Dermis blood vessel endothelial cell (primary cell): ENCODE measurements at places on chromosomes 2 and 18. TPM values are rescaled to one million over a fixed set of nuclear protein-coding genes. Genes with fewer than 3 reads are reported as not detected.
A peak's percentile ranks its signal among the peaks of the same experiment; 100 is the strongest.

TSGA10 gene
- 1.7 and 2.9 TPM in 2 replicates for total RNA-seq

PLGLB1 gene
- 0.84 and 2.6 TPM in 2 replicates for total RNA-seq

DNA sequence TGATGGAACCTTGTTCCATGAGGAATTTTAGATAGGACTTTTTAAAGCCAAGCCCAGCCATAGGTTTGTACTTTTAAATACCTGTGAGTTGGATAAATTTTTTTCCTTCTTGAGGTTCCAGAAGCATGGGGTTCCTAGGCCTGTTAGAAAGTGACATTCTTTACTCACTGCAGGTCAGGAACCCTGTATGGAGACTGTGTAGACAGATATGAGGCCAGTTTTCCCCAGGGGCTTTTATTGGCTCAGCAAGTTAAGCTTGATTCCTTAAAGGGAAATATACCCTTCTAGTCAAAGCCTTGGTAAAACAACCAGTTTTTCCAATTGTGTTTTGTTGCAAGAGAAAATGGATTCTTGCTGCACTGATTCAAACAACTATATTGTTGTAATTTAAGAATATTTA is 38.4 kb upstream of the GMCL1 start:
- no peak for DNase-seq

DNA sequence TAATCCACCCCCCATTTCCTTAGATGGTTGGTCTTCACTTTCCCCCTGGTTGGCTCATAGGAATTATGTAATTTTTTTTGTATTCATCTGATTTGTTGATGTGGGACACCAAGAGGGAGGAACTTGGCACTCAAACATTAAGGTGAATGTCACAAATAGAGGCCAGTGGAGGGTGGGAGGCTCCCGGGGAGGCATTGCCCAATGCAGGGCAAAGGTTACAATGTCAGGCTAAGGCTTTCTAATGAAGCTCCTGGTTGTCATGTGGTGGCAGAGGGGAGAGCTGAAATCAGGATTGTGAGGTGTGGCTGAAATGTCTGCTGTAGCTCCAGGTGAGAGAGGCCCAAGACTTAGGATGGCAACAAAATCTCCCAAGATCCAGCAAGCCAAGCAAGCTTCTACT is 42.7 kb downstream of the MPHOSPH10 start:
- no peak for DNase-seq

DNA sequence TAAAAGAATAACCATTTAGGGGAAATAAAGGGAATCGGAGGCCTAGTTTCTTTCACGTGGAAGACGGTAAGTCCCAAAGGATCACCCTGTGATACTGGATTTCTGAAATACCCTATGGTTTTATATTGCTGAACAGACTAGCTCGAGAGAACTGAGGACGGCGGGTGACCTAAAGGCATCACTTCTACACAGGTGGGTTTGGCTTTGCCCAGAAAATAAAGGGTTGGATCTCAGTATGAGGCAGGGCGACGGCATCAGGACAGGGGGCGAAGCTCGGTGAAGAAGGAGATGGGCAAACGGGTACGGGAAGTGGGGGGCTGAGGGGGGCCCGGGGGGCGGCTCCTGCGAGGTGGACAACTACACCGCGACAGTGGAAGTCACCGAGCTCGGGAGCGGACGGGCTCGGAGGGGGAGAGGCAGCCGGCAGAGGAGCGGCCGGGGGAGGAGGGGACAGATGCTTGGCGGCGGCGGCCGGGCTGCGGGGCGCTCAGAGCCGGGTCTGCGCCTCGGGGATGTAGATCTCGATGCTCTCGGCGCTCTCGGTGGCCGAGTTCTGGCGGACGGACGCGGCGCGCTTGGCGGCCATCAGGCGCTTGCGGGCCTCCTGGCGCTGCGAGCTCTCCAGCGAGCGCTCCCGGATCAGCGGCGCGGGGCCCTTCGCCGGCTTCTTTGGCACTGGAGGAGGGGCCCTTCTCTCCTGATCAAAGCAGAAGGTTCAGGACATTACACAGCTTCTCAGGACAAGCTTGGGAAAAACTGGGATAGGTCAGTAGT is 48.9 kb downstream of the TGIF1 start:
- peak; percentile 66 for DNase-seq

DNA sequence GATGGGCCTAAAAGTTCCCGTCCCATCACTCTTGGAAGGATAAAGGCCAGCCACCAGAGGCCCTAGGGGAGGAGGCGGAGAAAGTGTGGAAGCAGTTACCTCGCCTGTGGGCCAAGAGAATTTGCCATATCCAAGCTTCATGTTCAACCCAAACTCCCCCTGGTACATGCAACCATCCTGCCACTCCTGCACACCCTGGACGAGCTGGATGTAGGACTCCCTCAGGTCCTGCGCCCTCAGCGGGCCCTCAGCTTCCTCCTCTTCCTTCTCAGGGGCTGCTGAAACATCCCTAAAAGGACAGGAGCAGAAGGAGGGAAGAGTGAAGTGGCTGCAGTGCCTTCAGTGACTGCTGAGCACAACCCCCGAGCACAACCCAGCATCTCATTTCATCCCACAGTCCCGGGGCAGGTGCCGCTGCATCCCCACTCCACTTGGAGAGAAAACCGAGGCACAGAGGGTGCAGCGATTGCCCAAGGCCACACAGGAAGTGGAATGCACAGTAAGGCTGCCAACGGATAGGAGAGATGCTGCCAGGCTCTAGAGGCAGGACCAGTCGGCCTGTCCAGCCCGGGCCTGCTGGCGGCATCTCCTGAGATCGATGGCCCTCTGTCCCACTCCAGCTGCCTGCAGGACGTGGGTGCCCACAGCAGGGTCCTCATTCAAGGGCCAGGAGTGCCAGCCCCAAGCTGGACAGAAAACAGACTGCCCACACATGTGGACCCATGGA is 2.9 kb downstream of the ANKMY1 start:
- DNase-seq, result no peak

- no peak for DNase-seq
Observed at GRCh38 chr2:61044636-61045035, 21.0 kb upstream of the SANBR start.

DNA sequence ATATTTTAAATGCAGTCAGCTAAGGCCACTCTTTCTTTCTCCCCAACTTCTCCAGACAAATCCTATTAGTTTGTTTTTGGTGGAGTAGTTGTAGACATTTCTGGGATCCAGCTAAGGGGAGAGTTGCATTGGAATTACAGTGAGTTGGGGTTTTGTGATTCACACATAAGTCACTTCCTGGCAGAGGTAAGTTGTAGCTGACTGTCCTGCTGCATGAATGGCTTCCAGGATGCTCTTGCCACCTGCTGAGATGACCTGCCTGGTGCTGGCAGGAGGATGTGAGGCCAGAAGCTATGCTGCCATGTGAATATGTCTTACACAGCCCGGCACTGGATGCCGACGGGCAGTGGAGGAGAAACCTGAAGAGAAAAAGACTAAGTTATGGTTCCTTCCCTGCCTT is 243.7 kb downstream of the TDRD15 start:
- no peak for DNase-seq

GRCh38 chr18:35862119-35862640 is 110.3 kb upstream of the RMP24 start:
- peak; percentile 1 for DNase-seq

DNA sequence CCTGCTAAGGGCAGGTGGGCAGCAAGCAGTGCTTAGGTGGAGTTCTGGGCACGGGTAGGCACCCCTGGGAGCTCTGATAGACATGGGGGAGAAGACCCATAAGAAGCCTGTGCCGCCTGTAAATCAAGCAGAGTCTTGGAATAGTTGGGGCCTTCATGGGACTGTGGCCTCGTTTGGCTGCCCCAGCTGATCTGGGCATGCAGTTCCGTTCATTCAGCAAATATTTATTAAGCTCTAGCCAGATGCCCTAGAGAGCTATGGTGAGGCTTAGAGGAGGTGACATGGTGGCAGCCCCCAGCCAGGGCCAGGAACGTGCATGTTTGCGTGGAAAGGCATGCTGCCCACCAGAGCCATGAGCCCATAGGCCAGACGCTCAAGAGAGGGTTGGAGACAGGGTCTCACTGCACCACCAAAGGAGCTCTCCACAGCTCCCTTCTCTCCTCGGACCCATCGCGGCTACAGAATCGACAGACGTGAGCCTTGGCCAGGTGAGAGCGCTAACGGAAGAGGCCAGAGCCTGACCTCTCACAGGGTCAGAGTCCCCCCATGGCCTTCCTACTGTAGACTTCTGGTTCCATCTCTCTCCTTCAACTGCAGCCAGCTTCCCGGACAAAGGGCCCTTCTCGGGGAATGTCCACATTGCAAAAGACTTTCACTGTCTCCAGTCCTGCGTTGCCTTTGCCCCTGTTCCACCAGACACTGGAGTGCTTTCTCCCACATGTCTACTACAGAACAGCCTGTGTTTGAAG is 135.7 kb downstream of the INHBB start:
- DNase-seq, result no peak

DNA sequence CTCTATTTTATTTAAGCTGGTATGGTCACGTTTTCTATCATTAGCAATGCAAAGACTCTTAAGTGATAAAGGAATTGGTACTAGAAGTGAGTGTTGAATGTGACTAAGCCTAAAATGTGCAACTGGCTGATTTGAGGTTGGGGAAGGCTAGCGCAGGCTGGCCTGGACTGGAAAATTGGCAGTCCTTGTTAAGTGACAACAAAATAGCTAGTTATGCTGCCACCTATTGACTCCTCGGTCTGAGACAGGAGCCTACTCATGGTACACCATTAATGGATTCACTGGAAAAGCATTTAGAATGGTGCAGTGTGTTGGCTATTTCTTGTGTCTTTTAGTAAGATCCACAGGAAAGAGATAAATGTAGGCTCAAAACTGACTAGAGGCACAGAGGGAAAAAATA is 5.7 kb upstream of the WIPF1 start:
- peak; percentile 76 for DNase-seq

DNA sequence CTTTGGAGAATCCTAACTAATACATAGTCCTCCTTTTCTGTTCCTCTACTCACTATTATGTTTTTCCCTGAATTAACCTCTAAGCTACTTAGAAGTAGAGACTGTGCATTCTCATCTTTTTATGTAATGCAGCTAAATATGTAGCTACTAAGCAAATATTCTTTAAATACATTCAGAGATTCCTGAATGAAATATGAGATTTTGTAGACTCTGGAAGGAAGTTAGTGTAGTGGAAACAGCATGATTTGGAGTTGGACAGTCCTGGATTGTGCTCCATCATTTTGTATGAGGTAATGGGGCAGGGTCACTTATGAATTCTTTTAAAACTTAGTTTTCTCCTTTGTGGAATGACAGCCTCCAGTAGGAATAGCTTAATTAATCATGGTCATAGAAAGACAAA is 24.7 kb upstream of the NT5C1B start:
- DNase-seq, result no peak

GRCh38 chr18:66109981-66110380 is 359.2 kb downstream of the CDH7 start:
- DNase-seq, result no peak

DNA sequence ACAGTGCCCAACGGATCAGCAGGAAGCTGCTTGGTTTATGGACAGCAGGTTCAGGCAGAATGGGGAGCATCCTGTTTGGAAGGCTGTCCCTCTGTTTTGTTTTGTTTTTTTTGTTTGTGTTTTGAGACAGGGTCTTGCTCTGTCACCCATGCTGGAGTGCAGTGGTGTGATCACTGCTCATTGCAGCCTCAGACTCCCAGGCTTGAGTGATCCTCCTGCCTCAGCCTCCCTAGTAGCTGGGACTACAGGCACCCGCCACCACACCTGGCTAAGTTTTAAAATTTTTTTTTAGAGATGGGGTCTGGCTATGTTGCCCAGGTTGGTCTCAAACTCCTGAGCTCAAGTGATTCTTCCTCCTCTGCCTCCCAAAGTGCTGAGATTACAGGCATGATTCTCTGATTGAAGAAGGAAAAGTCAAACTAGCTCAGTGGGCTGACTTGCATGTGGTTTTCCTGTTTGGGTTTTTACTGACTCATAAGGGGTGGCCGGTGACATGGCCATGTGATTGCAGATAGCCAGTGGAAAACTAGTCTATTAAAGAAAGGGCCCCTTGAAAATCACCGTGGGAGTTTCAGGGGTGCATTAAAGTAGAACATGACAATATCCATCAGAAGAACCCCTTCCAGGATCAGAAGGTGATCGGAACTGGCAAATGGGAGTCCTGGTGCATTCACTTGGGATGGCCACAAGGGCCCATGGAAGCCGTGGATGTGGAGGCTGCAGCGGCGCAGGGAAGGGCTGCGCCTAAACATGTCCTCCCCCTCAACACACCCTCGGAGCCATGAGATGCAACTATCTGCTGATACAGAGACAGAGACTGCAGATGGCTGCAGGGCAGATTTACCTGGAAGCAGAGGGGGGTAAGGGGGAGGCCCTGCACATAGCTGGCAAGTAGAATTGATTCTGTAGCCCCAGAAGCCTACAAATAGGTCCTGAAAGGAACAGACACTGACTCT is 26.5 kb downstream of the AQP12B start:
- peak; percentile 15 for DNase-seq

- peak; percentile 89 for DNase-seq
Observed at GRCh38 chr2:1884933-1885580, 140.7 kb upstream of the PXDN start.
